Stimulated activated CD4-positive, alpha-beta T cell treated with anti-CD3 and anti-CD28 coated beads, Interleukin-15, amount 100 ng/mL, for 48 hours (primary cell): ENCODE measurements at places on chromosomes 4 and X.

DNA sequence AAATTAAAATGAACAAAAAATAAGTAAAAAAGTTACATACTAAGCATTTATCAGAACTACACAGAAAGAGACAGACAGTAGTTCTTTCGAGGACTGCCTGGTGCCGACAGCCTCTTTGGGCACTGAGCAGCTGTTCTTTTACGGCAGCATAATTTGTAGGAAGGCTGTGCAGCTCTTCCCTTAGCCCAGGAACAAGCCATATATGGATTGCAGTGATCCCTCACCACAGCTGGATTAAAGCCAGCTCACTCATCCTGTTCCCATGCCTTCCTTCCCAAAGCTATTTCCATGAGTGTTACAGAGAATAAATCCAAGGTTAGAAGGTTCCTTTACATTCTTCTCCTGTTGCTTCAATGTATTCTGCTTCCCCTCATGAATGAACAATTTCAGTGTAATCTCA, 71.7 kb downstream of the DDX60L start:
- no peak for DNase-seq

GRCh38 chr4:169823685-169824084, 65.9 kb upstream of the HPF1 start:
- DNase-seq = no peak

DNA sequence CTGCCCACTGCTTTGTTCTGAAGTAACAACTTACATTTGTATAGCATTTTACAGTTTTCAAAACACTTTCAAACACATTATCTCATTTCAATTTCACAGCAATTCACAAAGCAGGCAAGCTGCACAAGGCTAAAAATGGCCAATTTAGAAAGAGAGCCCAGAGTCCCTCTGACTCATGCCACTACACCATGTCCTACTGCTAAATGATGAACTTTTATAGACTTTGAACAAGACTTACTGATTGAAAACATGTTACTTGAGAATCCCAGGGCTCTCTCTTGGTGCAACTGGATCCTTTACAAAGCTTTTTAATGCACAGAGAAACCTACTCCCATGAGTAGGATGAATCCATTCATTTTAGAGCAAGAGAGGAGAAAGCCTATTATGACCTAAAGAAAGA, 5.8 kb upstream of the G3BP2 start:
- no peak for DNase-seq

DNA sequence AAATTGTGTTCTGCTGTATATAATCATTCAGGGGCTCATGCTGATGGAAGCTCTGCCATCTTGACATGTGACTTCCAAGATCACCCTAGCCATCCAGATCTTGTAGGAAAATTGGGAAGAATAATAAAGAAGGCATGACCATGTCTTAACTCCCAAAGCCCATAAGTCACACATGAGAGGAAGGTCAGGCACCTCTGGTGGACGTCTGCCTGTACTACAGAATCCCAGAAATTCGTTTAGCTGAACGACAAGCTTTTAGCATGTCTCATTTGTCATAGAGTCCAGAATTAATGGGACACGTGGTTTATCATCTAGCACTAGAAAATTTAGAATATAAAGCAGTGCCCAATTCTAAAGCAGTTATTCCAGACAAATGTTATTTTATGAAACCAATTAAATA, 212.7 kb downstream of the CENPC start:
- no peak for DNase-seq

DNA sequence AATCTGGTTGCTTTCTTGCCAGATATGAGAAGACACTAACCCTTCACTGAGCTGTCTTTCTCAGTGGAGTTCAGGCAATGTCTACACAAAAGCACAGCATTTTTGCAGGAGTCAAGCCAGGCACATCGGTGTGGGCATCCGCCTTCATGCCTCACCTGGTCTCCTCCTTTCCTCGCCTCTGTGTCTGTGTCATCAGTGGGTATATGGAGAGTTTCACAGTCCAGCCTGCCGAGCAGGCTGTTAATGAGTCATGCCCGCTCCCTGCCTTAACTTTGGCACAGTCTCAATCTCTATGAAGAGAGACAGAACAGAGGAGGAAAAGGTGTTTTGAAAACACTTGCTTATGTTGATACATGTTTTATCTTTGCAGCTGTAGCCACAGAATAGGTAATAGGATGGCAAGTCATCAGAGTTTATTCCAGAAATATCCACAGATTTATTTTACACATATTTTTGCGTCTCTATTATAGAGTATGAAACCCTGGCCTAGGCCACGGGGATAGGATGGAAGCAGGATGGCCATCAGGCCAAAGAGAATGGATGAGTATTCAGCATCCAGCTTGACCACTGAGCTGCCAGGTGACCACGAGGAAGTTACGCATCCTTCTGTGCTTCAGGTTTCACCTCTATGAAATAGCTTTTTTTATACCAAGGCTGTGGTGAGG, 32.8 kb upstream of the MAML3 start:
- DNase-seq = no peak

- no peak for DNase-seq
These were observed 105.9 kb downstream of the SLC10A7 start for GRCh38 chr4:146415829-146416228.

GRCh38 chr4:107349266-107349665, 313.2 kb upstream of the DKK2 start:
- no peak for DNase-seq

- DNase-seq = peak; percentile 67
These were observed 509.6 kb upstream of the DIPK2B start for GRCh38 chrX:45710081-45710801.

- no peak for DNase-seq
These were observed 18.4 kb upstream of the OGT start for GRCh38 chrX:71514367-71515037.

GRCh38 chrX:71616672-71617529, 1.4 kb downstream of the CXCR3 start:
- no peak for DNase-seq

- DNase-seq = no peak
These were observed 325.7 kb downstream of the PCDH7 start for GRCh38 chr4:31045724-31046318.

- DNase-seq = no peak
These were observed 281.9 kb upstream of the MAD2L1 start for GRCh38 chr4:120348521-120348920.

- DNase-seq = no peak
These were observed 272.4 kb upstream of the SMIM31 start for GRCh38 chr4:164481306-164482091.

DNA sequence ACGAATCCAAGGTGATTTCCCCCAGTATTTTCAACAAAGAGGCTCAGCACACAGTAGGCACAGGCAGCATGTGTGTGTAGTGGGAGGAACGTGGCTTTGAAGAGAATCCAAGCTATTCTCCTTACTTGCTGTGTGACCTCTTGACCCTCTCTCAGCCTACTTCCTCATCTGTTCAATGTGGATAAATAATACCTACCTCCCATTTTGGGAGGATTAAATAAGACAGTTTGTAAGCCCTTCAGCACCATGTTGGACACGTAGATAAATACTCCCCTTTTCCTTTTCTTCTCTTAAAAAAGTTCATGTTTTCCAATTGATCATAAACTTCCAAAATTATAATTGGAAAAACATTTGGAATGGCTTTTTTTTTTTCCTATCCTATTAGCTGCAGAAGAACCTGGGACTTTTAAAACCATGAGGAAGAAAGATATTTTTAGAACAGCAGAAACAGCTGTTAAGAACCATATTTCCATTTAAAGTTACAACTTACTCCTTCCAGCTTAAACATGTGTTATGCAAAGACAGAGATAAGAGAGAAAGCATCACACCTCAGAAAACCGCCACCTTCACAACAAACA, 56.1 kb upstream of the TMEM131L start:
- DNase-seq = no peak

GRCh38 chrX:68574240-68574639, 73.2 kb upstream of the STARD8 start:
- DNase-seq = no peak

- DNase-seq = no peak
These were observed 24.8 kb downstream of the CCNI start for GRCh38 chr4:77050962-77051361.

- DNase-seq = no peak
These were observed 77.3 kb downstream of the SHROOM4 start for GRCh38 chrX:50736656-50737055.

- DNase-seq = no peak
These were observed 1.0 kb upstream of the SLC6A8 start for GRCh38 chrX:153686711-153687110.
